ENCODE measurements at places on chromosomes 2 and 18.

DNA sequence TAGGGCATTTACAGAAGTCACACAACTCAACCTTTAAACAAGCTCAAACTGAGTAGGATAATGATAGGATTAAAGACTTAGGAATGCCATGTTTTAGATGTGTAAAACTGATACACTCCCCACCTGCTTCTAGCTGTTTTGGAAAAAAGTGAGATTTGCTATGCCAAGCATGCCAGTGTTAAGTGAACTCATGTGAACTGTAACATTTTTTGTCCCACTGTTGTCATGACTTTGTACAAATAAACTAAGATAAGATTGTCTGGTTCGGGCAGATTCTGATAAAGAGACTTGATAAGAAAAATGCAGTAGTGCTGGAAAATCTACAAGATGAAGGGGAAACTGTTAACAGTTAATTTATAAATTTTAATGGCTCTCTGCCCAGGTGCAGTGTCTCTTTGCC is 66.5 kb downstream of the GLS start:
- DNase-seq: no peak

- no peak for DNase-seq
Measured at GRCh38 chr18:36299015-36299414, 1.5 kb downstream of the FHOD3 start.

DNA sequence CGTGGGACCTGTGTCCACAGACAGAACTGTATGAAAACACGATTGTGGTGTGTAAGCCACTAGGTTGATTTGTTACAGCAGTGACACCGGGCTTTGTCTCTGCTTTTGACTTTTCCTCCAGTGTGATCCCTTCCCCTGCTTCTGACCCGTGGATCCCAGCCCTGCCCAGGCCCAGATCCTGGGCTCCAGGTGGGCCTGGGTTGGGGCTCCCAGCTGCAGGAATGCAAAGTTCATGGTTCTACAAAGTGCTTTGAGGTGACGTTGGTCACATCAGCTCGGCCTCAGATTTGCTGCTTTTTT is 26.8 kb downstream of the HPCAL1 start:
- DNase-seq: no peak

DNA sequence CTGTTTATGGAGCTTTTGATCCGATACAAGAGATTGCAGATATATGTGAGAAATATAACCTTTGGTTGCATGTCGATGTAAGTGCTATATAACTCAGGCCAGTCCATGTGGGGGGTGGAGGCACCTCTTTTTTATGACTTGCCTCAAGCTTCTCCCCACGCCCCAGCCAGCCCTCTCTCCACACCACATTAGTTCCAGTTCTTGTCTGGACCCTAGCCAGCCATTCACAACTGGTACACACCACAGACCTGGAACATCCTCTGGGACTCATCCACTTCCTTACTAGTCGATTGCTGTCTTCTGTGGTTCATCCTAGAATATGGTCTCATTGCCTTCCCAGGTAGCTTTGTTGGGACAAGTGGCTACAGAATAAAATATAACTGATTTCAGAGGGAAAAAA is 31.0 kb downstream of the GAD1 start:
- DNase-seq: no peak

GRCh38 chr18:49025426-49025766 is 74.6 kb upstream of the SMAD7 start:
- no peak for DNase-seq

DNA sequence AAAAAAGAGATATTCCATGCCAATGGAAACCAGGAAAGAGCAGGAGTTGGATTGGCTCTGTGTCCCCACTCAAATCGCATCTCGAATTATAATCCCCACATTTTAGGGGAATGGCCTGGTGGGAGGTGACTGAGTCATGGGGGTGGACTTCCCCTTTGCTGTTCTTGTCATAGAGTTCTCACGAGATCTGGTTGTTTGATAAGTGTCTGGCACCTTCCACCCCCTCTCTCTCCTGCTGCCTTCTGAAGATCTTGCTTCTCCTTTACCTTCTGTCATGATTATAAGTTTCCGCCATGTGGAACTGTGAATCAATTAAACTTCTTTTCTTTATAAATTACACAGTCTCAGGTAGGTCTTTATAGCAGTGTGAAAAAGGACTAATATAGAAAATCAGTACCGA is 355.6 kb downstream of the NBAS start:
- DNase-seq: no peak

All from neuronal stem cell (in vitro differentiated cells).